Activated T-cell treated with anti-CD3 and anti-CD28 coated beads, Interleukin-2, amount 50 U/mL, for 4 hours (primary cell): ENCODE measurements at places on chromosomes 2 and 18. TPM values are rescaled to one million over a fixed set of nuclear protein-coding genes. Genes with fewer than 3 reads are reported as not detected.

Gene CXCR2
- not detected for total RNA-seq

GRCh38 chr2:41375901-41376300, 671.9 kb upstream of the PKDCC start:
- no peak for DNase-seq

GRCh38 chr2:17302281-17302680, 216.0 kb downstream of the RAD51AP2 start:
- DNase-seq, result no peak

Gene KANSL1L
- 2.7 TPM for total RNA-seq

Gene TTC21B
- 16.3 TPM for total RNA-seq

DNA sequence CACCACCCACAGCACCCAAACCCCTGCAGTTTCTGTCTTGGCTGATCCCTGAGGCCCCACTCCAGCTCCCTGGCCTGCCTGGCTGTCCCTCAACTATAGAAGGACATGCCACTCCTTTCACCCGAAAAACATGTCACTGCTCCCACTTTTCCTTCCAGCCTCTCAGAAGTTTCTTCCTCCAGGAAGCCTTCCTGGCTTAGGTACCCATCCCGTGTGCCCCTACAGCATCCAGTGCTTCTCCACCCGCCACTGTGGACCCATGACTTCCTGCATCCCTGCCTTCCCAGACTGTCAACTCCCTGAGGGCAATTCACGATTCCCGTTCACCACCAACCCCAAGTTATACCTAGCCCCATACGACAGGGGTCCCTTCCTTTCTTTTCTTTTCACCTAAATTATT, 21.5 kb downstream of the ARID5A start:
- no peak for DNase-seq

- DNase-seq, result no peak
Measured at GRCh38 chr18:11880586-11881304, 27.4 kb downstream of the MPPE1 start.

- DNase-seq, result peak; percentile 40
Measured at GRCh38 chr2:96143848-96144480, 1.3 kb downstream of the DUSP2 start.

Gene CYP1B1
- 6.3 TPM for total RNA-seq

GRCh38 chr18:51867767-51868166, 472.2 kb upstream of the DCC start:
- no peak for DNase-seq

DNA sequence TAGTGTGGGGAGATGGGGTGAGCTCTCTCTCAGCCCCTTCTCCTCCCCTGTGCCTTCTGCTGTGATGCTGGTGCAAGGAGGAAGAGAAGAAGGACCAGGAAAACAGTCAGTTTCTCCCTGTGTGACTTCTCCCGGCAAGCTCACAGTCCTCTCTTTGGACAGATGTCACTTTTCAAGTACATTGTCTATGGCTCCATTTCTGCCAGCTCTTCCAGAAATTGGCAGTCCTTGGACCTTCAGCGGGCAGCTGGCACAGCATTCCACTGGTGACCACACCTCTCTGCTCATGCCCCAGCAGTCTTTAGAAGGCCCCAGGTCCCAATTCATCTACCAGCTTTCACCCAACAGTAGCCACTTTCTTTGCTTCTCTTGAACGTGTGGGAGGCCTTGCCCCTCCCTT, 63.9 kb downstream of the AOX1 start:
- no peak for DNase-seq

DNA sequence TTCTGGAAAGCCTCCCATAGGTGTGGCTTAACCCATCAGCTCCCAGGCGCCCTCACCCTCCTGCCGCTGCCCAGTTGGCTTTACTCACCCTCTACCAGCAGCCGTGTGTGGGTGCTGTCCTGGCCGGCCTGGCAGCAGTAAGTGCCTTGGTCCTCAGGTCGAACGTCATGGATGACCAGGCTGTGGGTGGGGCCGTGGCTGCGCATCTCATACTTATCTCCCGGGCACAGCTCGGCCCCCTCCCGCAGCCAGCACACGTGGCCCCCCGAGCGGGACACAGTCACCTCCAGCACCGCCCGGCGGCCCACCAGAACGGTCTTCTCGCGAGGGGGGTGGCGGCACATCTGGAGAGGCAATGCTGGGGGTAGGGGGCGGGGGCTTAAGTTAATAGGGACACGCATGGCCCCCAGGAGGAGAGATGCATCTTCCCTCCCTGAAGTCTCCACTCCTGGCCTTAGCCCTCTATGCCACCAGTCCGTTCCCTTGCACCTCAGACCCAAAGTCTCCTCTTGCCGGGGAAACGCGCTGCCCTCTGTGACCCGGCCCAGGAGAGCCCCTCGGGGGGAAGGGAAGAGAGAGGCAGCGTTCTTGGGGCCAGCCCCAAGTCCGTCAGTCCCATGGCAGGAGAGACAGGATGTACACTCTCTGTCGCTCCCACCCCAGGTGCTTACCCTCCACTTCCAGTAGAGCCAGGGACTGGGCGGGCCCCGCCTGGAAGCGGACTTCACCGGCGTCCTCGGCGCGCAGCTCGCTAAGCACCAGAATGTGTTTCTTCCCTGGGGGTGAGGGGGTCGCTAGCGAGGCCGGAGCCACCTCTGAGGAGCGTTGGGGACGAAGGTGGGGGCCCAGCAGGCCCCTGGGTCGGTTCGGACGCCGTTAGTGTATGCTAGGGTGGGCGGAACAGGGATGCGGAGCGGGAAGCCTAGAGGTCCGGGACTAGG, 7.9 kb downstream of the TMEM198 start:
- no peak for DNase-seq

DNA sequence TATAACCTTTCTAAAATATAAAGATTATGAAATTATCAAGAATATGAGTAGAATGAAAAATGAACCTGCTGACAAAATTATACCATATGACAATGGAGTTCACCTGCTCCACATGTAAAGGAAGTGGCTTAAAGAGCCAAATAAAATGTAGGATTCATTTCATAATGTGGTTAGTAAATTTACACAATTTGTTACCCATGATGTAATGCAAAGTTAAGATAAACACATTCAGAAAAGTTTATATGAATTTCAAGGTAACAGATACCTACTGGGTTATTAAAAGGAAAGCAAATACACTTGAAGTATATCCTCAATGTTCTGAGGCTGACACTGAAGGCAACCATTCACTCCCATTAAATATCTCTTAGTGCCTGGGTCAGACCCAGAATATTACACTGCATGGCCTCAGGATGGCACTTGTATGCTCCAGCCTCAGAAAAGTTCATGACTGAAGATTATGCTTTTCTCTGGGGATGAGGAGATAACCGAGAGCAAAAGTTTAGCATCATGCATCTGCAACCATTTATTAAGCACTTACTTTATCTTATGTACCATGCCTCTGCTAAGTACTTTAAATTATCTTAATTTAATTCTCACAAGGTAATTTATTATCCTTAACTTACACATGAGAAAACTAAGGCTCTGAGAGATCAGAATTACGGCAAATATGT, 6.2 kb downstream of the STRN start:
- no peak for DNase-seq

DNA sequence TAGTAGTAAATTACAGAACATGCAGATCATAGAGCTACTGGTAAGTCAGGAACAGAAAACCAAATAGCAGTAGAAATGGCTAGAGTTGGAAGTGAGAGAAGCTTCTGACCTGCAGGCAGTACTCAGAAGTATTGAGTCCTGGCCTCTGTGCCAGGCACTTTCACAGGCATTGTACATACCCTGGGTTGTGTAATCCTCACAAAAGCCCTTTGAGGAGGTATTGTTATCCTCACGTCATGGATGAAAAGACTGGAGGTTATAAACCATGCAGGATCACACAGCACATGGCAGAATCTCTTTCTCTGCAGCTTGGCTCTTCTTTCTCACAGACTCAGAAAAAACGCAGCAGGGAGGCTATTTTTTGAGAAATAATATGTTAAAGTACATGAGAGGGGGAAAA, 789.3 kb upstream of the FAM98A start:
- DNase-seq, result no peak

- peak; percentile 47 for DNase-seq
Measured at GRCh38 chr2:234444893-234445292, 52.0 kb downstream of the ARL4C start.

DNA sequence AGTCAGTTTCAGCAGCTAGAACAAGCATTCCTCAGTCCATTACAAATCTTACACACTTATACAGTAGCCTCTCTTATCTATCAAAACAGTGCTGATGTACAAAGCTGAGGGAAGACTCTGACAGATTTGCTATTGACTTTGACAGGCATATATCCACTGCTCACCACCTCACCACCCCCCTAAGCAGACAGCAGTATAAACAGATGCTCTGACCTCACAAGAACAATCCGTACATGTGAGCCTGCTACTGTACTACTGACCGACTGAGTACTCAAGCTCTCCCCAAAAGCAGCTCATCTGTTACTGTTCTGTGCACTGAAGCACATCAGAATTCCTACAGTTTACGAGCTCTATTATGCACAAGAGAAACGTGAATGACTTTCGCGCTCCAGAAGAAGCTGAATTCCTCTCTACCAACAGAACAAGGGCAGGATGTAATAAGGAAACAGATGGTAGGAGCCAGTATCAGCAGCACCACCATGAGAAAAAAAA, 95.6 kb upstream of the PDE1A start:
- DNase-seq, result no peak

DNA sequence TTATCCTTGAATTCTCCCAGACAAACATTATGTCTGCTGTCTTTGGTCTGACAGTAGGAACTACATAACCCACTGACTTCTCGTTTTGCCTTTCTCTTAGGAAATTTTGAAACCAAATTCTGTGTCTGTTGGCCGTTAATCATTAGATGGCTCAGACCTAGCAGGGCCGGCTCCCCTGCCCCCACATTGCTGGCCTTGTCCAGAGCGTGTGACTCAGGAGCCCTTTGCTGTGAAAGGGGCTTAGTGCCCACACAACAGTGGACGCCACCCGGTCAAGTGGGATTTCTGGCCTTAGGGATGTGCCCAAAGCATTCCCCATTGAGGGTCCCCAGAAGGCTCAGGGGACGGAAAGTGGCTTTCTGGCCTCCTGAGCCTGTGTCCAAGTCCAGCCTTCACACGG, 137.5 kb downstream of the CTIF start:
- DNase-seq, result no peak

DNA sequence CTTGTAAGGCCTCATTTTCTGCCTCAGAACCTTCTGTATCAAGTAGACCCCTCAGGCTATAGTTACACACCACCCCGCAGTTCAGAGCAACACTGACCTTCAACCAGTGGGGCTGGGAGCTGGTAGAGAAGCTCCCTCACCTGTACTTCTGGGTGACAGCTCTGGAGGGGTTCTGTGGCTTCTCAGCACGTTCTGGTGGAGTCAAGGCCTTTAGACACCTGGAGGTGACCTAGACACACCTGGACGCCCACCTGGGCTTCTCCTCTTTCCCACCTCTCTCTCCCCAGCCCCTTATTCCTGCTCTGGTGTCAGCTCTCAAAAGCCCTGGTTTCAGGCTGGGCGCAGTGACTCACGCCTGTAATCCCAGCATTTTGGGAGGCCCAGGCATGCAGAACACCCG, 7.3 kb upstream of the CIB4 start:
- DNase-seq, result no peak

DNA sequence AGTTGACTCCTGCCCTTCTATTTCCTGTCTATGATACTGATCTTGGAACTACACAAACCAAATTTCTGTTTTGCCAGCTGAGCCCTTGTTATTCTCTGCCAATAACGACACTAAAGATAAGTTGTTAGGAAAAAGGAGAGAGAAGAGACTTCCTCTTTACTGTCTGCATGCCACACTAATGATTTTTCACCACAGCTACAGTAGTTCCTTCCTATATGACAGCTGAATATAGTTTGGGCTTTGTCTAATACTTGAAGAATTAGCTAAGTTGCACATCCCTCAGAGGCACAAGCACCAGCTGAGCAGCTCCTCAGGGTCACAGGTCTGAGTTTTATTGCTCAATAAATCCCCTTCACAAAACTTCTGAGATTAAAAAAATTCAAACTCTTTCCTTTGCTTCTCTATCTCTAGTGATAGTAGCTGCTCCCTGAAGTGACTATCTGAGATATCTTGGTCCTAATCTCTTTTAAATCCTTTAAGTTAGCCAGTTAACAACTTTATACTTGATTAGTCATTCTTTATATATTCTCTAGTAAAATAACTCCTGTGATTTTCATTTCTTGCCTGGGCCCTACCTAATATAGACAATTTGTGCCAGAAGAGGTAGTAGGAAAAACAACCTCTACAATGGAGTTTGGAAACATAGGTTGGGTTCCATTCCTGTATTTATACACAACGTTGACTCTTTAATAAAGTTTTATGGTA, 253.0 kb upstream of the CNTNAP5 start:
- no peak for DNase-seq

DNA sequence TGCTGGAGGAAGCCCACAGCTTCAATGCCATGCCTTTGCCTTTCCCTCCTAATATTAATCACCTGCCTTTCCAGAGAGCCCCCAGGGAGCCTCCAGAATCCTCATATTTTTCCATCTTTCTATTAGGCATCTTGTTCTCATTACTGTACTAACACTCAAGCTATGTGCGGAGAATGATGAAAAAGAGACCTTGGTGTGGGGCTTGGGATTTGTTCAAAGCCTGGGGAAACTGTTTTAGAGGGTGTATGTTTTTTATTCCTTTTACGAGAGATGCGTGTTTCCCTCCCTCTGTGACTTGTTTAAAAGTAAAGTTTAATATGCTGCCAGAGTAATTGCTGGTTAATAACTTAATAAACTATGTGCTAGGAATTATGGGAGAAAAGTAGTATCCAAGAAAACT, 102.4 kb upstream of the ZFP36L2 start:
- DNase-seq, result no peak

GRCh38 chr2:169822785-169823392, 1.8 kb downstream of the METTL5 start:
- no peak for DNase-seq

GRCh38 chr2:62209427-62209991, 13.6 kb downstream of the B3GNT2 start:
- DNase-seq, result no peak

GRCh38 chr2:175064797-175065196, 59.6 kb upstream of the CHN1 start:
- DNase-seq, result no peak

DNA sequence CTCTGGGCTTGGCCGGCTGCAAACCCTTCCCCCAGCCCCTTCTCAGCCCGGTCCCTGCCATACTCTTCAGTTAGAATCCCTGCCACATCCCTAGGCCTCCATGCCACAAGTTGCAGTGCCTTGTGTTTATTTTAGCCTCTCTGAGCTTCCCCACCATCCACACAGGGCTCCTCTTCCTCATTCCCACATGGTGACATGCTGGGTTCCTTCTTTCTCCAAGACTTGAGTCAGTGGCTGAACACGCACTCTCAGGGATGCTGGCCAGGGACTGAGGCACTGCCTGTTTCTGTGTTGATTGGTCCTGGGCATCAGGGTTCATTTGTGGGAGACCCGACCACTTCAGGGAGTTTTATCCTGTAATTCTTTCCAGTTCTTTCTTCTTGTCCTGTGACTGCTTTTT, 56.3 kb downstream of the KCNS3 start:
- DNase-seq, result no peak

GRCh38 chr18:59065684-59066083, 74.0 kb upstream of the SEC11C start:
- no peak for DNase-seq

GRCh38 chr2:24208490-24208889, 33.6 kb downstream of the FAM228A start:
- no peak for DNase-seq
